Posterior cingulate gyrus (tissue), 11 donors: ENCODE measurements at places on chromosomes 5 and 9.
A peak's percentile ranks its signal among the peaks of the same experiment; 100 is the strongest.

GRCh38 chr5:66122379-66123034 lies 21.6 kb upstream of the SREK1 start:
- no peak for DNase-seq

DNA sequence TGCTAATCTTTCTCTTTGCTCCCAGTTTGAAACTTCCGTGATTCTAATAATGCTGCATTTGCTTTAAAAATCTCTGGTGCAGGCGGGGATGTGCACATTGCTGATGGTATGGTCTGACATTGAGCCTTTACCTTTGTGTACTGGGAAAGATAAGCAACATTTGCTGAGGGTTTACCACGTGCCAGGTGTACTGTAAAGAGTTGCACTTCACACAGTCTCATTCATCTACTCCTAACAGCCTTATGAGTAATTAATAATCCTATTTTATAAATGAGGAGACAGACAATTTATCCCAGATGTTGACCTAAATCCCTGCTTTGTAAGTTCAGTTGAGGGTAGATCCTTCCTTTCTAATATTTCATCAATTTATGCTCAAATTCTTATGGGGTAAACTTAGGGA lies 726 bp upstream of the ADGRV1 start:
- DNase-seq = no peak

DNA sequence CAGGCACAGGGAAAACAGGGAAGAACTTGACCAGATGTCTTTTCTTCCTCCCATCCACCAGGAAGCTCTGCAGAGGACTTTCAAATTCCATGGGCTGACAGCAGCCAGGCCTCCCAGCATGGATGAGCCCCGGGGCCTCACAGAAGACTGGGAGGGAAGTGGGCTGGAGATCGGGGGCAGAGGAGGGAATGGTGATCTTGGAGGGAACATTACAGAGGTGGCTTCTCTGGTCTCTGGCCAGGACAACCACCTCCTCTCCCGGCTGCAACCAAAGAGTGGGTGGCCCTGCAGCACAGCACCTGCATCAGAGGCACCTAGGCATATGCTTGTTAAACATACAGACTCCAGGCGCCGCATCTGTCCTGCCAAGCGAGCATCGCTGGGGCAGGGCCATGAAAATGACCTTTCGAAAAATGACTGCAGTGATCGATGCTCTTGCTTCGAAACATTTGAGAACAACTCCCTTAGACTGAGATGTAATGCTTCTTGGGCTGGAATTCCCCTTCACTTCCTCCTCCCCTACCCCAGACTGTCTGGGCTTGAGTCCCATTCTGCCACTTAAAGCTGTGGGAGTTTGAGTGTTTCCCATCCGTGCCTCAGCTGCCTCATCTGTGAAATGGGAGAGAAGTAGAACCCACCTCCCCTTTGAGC lies 68.7 kb upstream of the UNC5A start:
- no peak for DNase-seq

GRCh38 chr5:125874717-125875116 lies 548.5 kb upstream of the GRAMD2B start:
- DNase-seq = no peak

DNA sequence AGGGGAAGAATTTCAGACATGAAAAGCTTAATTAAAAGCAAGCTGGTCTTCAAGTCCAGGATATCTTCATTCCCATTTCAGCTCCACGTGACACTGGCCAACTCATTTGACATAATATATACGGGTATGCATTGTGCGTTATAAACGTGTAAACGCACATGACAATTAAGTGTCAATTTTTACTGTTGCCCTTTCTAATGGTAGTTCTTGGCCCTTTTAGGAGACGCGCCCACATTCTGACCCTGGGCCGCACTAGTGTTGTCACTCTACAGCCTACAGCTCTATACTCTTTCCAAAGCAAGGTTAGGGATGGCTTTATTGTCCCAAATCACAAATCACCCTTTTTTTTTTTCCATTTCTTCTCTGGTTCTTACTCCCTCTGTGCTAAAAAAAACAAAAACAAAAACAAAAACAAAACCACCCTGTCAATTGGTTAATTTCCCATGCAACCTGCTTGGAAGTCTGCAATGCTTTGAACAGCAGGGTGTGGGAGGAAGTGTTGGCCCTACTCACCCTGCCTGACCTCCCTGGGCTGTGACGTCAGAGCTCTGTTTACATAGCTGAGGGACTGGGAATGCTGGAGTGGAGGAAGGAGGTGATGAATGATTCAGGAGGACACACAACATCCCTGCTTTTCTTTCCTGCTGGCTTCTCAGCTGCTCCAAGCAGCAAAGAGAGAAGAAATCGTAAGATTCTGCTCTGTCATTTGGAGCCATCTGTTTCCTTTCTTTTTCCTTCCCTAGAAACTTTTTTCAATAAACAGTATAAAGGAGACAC lies 19.3 kb downstream of the RFK start:
- no peak for DNase-seq

DNA sequence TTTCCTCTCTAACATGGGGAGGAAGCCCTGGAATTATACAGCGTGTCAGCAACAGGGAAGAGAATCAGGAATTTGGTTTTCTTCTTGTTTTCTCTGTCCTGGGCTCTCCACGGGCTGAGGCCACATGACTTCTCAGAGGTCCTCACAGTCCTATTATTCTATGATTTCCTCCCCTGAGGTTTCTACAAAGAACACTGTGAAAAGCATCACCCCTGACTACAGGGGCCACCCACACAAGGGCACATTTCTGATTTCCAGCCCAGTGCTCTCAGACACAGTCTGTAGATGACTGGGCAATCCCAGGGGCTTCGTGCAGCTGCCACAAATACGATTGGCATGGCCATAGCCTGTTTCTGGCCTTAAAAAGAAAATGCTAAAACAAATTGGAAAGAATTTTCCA lies 284.9 kb downstream of the CEMIP2 start:
- DNase-seq = no peak

DNA sequence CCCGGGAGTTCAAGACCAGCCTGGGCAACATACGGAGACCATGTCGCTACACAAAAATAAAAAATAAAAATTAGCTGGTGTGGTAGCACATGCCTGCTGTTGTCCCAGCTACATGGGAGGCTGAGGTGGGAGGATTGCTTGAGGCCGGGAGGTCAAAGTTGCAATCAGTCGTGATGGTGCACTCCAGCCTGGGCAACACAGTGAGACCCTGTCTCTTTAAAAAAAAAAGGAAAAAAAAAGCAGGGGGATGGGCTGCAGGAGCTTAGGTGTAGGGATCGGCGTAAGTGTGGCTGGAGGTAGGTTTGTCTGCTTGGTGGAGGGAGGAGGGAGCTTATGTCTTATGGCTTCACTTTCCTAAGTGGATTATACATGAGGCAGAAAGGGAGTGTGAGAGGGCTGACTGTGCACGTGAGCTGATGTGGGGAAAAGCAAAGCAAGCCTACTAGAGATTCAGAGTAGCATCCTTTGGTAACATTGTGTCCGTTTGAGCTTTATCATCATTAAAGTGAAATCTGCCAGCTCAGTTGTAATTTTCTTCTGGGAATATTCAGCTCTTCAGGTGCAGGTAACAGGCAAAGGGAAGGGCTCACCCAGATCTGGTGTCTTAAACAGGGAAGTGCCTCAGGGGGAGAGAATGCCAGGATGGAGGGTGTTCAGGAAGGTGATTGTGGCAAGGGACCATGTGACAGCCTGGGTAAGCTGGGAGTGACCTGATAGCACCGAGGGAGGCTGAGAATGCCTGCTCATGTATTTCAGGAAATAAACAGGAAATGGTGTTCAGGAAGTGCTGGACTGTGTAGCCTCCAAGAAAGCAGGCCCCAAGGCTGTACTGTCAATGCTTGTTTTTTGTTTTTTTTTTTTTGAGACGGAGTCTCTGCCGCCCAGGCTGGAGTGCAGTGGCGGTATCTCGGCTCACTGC lies 17.6 kb upstream of the SETX start:
- DNase-seq = peak; percentile 33

GRCh38 chr9:81718244-81718643 lies 28.9 kb upstream of the TLE1 start:
- DNase-seq = no peak

- DNase-seq = no peak
These were observed 84.2 kb downstream of the KCNT1 start for GRCh38 chr9:135786146-135786690.

DNA sequence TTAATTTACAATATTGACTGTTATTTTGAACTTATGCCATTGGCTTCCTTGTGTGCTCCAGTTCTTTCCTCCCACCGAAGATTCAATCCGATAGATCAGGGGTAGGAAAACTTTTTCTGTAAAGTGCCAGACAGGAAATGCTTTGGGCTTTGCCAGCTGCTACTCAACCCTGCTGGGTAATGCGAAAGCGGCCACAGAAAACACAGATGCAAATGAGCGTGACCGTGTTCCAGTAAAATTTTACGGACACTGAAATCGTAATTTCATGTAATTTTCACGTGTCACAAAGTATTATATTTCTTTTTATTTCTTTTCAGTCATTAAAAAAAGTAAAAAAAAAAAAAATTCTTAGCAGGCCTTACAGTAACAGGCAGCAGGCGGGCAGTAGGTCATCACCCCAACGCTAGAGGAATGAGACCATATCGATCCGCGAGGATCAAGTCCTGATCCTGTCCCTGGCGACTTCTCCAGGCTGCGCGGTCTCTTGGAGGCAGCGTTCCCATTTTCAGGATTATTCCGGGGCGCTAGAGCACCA lies 599 bp downstream of the NMRK1 start:
- no peak for DNase-seq

DNA sequence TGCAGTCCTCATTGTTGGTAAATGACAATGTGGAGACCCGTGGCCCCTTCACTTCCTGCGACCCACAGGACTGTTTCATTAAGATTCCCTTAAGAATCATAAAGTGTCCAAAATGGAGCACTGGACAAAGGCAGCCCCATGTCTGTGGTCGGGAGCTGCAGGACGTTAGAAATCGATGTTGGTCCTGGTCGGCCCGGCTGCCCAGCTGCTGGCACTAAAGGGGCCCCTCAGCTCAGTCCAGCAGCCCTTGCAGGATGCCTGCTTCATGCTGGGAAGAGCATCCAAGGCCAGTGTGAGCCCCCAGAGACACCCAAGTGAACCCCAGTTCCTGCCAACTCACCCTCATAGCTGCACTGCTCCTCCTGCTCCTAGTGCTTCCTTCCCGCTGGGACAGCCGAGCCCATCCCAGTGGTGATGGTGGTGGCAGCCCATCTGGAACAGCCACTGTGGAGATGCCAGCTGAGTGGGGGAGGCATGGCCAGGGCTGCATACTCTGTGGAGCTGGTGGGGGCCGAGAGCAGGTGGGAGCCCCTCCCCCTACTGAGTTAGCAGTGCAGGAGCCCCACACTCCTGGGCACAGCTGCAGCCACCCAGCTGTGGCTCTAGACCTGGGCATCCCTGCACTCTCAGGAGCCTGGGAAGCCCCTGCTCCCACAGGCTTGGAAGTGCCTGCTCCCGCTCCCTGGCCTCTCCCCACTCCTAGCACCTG lies 168.0 kb upstream of the IRX2 start:
- no peak for DNase-seq
